Vagina (tissue), 2 donors: ENCODE measurements at places on chromosomes 4 and X.

- no peak for DNase-seq
Measured at GRCh38 chrX:18490806-18491555, 65.6 kb downstream of the CDKL5 start.

GRCh38 chrX:128436397-128437103, 384.3 kb upstream of the ACTRT1 start:
- no peak for DNase-seq

DNA sequence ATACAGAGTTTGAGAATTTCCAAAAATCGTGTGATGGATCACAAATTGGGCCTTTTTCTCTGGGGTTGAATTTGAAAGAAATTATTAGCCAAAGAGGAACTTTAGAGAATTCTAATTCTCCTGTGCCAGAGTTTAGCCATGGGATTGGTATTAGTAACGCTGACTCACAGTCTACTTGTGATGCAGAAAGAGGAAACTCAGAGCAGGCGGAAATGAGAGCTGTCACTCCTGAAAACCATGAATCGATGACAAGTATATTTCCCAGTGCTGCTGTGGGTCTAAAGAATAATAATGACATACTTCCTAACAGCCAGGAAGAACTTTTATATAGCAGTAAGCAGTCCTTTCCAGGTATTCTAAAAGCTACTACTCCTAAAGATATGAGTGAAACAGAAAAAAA, 64.9 kb downstream of the N4BP2 start:
- DNase-seq = no peak

DNA sequence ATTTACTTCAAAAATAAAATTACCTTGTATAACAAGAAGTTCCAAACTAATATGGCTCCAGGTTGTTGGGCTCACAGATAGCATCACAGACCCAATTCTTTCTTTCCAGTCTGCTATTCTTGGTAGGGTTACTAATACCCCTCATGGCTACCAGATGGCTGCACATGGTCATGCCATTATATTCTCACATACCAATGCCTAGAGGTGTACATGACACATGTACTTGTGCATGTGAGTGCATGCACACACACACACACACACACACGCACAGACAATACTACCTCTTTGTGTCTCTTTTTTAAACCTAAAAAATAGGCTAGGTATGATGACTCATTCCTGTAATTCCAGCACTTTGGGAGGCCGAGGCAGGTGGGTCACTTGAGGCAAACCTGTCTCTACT, 31.1 kb downstream of the FBXO8 start:
- DNase-seq = no peak

DNA sequence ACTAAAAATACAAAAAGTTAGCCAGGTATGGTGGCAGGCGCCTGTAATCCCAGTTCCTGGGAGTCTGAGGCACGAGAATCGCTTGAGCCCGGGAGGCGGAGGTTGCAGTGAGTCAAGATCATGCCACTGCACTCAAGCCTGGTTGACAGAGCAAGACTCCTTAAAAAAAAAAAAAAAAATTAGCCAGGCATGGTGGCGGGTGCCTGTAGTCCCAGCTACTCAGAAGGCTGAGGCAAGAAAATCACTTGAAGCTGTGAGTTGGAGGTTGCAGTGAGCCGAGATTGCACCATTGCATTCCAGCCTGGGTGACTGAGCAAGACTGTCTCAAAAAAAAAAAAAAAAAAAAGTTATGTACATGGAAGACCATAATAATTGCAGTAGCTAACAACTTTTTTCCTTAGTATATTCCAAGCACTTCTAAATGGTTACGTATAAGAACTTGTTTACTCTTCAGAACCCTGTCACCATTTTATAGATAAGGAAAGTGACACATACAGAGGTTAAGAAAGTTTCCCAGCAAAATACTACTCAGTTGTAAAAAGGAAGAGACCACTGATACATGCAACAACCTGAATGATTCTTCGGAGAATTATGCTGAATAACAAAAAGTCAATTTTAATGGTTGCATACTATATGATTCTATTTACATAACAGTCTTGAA, 24.5 kb downstream of the RUFY3 start:
- no peak for DNase-seq

DNA sequence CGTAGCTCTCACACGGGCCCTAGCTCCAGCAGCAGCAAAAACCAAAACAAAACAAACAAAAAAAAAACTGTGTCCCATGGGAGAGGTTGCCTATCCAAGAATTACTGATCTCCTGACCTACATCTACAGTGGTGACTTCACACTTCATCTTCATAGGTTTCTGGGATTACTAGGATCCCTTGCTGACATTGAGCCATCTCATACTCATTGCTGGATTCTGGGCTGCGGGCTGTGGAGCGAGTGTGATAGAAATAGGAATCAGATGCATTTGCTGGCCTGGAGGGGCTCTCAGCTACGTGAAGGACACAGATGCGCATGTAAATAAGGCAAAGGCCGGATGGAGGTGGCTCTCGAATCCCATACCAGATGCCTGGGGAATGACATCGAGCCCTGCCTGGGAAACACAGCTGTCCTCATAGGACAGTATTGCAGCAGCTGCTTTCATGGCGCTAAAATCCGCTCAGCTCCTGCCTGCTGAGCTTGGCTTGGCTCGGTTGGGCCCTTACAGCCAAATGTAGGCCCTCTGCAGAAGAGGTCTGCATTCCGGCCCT, 41.7 kb downstream of the CNGA2 start:
- no peak for DNase-seq

- DNase-seq = no peak
Measured at GRCh38 chrX:87516717-87517121, 883 bp upstream of the KLHL4 start.

GRCh38 chr4:176377780-176378179, 58.0 kb downstream of the SPCS3 start:
- DNase-seq = no peak

GRCh38 chr4:1012034-1012739, 761 bp downstream of the FGFRL1 start:
- DNase-seq = no peak

DNA sequence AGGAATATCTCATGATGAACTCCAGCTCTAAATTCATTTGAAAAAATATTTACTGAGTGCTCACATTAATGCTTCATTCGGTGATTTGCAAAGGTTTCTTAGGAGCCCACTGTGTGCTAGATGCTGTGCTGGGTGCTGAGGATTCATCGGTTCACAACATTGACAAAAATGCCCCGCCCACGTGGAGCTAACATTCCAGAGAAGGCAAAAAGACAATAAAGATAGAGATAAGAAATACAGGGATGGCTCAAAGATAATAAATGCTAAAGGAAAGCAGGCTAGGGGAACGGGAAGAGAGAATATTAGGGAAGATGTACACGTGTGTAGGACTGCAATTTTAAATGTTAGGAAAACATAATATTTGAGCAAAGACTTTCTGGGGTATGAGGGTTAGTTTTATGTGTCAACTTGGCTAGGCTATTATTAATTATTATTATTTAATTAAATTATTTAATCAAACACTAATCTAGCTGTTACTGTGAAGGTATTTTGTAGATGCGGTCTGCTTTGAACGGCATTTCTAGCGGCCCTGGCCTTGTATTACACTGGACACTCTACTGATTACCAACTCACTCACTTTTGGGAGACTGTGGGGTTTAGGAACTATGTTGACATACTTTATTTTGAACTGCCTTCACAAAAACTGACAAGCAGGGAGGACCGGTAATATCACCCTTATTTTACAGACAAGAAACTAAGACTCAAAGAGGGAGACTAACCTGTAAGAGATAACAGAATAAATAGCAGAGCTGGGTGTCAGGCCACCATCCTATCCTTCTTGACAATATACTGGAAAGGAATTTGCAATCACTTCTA, 61.9 kb upstream of the IRF2 start:
- no peak for DNase-seq

DNA sequence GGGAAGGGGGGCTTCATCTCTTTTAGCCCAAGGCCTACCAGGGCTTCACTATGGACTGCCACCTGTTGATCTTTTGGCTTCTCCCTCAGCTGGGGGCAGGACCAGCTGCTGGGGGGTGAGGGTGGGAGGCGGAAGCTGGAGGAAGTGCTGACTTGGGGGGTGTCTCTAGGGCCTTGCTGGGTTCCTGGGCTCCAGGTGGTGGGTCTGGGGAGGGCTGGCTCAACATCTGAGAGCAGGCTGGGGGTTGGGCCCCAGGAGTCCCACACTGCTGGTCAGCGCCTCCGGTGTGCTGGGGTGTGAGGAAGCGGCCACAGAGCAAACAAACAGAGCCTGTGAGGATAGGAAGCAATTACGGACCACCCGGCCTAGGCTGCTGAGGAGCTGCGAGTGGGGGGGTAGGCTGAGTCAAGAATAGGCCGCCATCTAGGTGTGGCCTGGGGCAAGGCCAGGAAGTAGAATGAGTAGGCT, 85.7 kb downstream of the EFNB1 start:
- DNase-seq = no peak
